Activated T-cell treated with anti-CD3 and anti-CD28 coated beads, Interleukin-2, amount 50 U/mL, for 72 hours (primary cell): ENCODE measurements at places on chromosomes 5 and 9.

DNA sequence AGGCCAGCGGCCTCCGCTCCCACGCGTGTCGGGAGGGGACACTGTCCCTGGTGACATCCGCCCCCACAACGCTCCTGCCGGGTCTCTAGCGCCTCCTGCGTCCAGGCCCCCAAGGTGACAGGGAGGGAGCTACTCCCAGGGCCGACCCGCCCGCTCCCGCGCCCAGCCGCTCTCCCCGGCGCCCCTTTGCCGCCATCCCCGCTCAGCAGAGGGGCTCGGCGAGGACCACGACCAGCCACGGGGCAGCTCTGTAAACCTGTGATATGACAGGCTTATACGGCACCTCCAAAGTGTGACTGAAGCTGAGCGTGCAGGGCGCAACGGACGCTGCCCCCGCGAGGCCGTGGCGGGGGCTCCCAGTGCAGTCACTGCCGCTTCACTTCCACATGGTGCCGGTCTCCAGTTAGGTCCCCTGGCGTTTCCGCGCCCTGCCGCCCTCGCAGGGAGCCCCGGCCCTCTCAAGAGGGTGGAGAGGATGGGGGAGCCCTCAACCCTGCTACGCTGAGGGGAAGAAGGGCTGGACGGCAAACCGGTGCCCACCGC is 978 bp upstream of the ADCY2 start:
- DNase-seq = no peak

DNA sequence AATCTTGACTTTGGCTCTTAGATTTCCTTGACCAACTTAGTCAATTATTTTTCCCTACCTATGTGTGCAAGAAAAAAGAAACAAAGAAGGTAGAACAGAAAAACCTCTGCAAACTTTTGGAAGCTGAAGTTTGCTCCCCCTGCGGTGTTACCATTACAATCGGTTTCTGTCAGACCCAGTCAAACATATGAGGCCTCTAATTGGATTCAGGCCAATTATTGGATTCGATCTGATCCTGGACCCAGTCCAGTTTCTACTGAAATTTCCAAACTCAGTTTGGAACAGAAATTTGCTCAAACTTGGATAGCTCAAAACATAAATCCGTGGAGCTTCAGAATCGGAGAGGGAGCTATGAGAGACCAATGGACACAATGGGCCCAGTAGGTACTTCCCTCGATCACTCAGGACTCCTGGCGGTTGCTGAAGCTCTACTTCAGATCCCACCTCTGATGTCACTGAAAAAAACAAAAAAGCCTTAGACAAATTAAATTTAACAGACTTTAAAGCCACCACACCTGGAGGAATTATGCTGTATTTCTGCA is 523.9 kb downstream of the DMRTA1 start:
- no peak for DNase-seq

DNA sequence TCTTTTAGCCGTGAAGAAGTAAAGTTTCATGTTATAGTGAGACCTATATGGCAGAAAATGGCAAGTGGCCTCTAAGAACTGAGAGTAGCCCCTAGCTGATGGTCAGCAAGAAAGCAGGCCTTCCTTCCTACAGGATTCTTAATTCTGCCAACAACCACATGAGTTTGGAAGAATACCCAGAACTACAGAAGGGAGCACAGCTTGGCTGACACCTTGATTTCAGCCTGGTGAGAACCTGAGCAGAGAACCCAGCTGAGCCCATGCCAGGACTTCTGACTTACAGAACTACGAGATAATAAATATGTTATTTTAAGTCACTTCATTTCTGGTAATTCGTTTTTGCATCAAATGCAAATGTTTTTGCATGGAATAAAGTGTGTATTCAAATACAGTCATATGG is 5.9 kb upstream of the FBXL17 start:
- no peak for DNase-seq

GRCh38 chr9:134641990-134642384 is 384 bp downstream of the COL5A1 start:
- DNase-seq = no peak

- no peak for DNase-seq
Observed at GRCh38 chr5:10839916-10840599, 79.0 kb upstream of the DAP start.

DNA sequence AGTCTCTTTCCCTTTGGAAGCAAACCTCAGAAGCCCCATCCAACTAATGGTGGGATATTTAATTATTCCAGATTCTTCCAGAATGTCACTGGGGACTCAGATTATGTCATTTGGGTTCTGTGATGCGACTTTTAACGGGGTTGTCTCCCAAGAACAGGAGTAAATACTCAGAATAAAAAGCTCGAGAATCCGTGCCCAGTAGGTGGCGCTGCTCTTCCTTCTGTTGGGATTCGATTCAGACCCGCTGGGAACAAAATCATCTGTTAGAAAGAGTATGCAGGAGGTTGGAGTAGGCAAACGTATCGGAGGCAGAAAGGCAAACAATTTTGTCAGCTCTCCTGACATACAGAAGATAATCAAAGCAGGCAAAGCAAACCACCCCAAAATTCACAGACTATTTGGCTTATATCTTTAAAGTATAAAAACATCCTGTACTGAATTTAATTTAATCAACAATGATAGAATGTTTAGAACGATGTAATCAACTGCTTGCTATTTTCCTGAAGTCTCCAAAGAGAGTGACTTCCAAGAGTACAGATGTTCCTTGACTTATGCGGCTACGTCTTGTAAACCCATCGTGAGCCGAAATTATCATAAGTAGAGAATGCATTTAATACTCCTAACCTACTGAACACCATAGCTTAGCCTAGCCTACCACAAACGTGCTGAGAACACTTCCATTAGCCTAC is 169.8 kb upstream of the RAI14 start:
- DNase-seq = peak; percentile 63

GRCh38 chr5:112703866-112704820 is 33.5 kb upstream of the APC start:
- no peak for DNase-seq

DNA sequence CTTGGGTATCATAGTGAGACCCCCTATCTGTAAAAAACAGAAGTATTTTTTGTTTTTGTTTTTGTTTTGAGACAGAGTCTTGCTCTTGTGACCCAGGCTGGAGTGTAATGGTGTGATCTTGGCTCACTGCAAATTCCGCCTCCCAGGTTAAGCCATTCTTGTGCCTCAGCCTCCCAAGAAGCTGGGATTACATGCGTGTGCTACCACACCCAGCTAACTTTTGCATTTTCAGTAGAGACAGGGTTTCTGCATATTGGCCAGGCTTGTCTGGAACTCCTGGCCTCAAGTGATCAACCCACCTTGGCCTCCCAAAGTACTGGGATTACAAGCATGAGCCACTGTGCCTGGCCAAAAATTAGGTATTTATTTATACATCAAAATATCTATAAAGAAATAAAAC is 10.2 kb upstream of the CCDC171 start:
- DNase-seq = no peak
